ENCODE measurements at places on chromosomes 13 and 19. TPM values are rescaled to one million over a fixed set of nuclear protein-coding genes. Genes with fewer than 3 reads are reported as not detected.

KIR3DL1 gene
- not detected for total RNA-seq

DPF1 gene
- not detected for total RNA-seq

SYNE4 gene
- total RNA-seq = 3.4 TPM

ARHGEF7 gene
- total RNA-seq = 125 TPM

- DNase-seq = no peak
Measured at GRCh38 chr19:9877780-9878510, 42.8 kb downstream of the PIN1 start.

DNA sequence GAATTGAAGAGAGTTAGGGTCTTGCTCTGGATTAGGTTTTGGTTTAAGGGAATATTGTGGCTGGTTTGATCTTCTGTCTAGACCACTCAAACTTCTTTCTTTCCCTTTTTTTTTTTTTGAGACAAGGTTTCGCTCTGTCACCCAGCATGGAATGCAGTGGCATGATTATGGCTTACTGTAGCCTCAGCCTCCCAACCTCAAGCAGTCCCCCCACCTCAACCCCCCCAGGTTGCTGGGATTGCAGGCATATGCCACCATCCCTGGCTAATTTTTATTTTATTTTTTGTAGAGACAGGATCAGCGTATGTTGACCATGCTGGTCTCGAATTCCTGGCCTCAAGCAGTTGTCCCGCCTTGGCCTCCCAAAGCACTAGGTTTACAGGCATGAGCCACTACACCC, 21.2 kb downstream of the ARHGAP35 start:
- DNase-seq = no peak

DNA sequence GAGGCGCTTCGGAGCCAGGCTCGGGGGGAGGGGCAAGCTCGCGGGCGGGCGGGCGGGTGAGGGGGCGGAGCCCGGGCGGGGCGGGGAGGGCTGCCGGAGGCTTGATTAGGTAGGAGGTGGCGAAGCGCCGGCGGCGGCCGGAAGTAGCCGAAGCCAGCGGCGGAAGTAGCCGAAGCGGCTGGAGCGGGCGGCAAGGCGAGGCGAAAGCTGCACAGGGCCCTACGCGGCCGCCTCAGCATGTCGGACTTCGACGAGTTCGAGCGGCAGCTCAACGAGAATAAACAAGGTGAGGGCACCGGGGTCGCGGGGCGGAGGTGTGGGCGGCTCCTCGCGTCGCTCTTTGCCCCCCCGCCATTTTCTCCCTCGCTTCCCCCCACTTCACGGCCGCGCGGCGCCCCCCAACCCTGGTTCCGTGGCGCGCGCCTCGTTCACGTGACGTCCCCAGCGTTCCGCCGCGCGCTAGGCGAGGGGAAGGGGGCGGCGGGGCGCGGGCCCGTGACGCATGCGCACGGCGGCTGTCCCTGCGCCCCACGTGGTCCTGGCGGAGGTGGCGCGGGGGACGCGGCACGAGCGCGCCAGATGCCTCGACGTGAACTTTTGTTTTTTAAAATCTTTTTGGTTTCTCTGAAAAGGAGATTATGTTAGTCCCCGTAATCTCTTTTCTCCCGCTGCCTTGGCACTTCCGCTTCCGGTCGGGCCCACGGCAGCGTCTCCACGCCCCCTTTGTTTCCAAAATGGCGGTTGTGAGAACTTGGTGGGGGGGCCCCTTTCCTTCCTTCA, at the start of gene U2AF2:
U2AF2 (plus strand) TSS at position 168 of the 780 bp plus-strand sequence; CDS start at position 238, 70 bp downstream.
- DNase-seq = peak; percentile 93

GRCh38 chr19:23542562-23542961, 144.4 kb downstream of the ZNF675 start:
- no peak for DNase-seq

- DNase-seq = peak; percentile 27
Measured at GRCh38 chr13:110874508-110874960, 40.3 kb downstream of the ANKRD10 start.

DNA sequence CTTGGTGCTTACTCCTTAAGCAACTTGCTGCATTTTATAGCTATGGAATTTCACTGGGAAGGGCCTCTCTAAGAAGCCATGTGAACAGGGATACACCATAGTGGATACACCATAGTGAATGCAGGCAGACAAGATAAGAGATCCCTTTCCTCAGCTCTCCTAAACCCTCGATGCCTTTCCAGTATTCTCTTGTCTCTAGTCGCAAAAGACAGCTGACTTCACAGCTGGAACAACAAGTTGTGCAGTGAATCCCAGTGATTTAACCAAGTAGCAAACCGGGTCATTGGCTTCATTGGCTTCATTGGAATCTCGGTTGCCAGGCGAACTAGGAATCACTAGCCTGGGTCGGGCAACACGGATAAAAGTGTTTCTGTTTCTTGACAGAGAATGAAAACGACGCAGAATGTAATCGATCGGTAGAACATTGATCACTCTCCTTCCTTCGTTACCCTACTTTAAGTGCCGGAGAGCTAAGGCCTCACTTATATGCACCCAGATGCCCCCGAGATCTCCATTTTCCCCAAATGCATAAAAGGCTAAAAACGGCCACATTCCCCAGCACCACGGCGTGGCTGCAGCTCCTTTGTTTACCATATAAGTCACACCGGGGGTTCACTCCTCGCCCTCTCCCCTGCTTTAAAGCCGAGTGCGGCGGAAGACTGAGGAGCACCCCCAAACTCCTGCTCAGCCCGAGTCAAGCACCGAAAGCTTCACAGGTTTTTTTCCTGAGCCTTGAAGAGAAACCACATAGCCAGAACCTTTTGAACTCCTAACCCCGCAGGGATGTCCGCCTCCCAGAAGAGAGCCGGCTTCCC, 674 bp downstream of the TRPC4 start:
- DNase-seq = no peak
